ENCODE measurements at places on chromosomes 7 and 10. TPM values are rescaled to one million over a fixed set of nuclear protein-coding genes. Genes with fewer than 3 reads are reported as not detected.

Gene LRRD1
- not detected for total RNA-seq

Gene PRF1
- not detected for total RNA-seq

Gene GFRA1
- total RNA-seq = not detected

Gene SLC16A9
- total RNA-seq = not detected

DNA sequence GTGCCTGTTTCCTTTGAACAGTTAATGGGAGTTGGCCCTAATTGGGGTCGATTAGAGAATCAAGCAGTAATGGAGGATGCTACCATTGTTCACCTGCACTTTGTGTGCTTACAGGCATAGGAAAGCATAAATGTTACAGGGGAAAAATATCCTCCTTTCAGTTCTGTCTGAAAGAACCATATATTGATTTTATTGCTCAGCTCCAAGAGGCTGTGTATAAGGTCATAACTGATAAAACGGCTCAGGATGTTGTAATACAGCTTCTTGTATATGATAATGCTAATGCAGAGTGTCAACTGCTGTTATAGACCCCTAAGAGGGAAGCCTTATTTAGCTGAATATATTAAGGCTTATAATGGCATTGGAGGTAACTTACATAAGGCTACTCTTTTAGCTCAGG, 32.9 kb upstream of the AKR1C2 start:
- DNase-seq = no peak

DNA sequence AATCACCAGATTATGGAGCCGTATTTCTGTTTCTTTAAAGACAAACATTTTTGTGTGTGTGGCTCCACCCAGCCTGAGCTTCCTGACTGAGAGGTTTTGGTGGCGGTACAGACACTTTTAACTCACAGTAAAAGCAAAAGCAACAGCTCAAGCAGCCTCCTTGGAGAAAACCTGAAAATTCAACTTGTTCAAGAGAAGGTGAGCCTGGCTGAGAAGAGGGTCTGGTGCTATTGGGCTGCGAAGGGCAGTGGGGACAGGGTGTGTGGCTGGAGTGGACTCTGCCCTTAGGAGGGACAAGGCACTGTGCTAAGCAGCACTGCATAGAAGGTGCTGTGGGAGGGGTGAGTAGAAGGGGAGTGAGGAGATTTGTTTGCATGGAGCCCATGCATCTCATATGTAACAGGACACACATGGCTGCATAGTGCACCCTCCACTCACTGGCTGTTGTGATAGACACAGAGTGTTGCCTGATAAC, at the start of gene GIMAP7:
Gene GIMAP7, plus strand, starts transcription at position 125 of the 475 bp plus-strand sequence. CDS start 5,103 bp downstream, outside the sequence.
- DNase-seq = peak; percentile 10

- no peak for DNase-seq
These were observed 669.1 kb upstream of the NRP1 start for GRCh38 chr10:34003561-34003960.

DNA sequence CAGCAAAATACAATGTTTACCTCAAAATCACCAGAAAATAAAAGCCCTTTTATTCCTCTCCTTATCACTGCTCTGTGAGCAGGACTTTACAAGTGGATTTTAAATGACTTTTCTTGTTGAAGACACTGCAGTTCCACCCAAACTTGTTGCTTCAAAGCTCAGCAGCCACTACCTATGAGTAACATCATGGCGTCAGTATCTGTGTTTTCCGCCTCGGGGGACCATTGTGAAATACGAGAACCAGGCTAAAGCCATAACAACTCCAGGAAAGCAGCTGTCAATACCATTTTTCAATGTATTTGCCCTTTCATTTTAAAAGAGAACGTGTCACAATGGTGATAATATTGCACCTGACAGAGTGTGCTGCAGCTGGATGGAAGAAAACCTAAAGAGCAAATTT, 284.0 kb upstream of the RNF32 start:
- DNase-seq = no peak

DNA sequence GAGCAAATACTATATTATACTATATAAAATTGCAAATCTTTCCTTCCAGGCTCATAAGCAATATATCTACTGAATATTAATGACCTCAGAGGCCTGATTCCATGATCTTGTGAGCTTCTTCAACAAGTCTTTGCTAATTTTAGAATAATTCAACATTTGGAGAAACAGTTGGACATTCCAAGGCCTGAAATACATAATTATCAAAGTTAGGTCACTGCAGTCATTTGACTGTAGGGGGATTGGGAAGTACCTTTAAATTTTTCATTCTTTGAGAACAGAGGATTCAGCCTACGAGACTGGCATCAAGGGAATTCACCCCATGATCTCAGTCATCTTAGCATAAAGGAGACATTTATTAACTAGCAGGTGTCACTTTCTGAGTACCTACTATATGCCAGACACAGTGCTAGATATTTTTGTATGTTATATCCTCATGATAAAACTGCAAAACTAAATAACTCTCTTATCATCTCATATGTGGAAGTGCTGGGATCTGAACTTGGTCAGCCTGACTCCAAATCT, 85.4 kb downstream of the DOCK4 start:
- no peak for DNase-seq

DNA sequence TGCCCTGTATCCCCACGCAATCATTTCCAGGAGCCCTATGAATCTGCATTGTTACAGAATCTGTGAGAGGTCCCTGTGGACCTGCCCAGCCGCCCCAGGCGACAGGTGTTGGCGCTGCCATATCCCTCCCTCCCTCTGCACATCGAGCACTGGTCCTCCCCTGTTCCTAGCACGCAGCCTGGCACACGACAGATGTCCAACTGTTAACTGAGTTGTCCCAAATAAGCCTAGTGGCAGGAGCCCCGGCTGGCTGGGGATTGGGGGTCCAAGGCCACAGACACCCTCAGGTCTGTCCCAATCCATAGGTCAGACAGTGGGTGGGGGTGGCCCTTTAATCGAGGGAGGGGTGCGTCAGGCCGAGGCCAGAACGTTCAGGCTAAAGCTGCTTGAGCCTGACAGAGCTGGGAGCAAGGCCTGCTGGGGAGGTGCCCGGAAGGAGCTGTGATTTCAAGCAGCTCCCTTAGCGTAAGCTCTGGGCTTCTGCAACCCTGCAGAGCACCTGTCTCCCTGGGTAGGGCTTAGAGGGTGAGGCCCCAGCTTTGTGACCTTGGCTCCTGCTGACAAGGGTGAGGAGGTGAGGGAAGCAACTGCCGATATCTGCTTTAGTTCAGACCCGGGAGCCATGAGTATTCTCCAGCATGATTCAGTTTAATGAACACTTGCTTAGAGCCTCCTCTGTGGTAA, 40.1 kb downstream of the ADRA2A start:
- DNase-seq = no peak

All from HT-29 (cell line).